ENCODE measurements at places on chromosomes 5 and 9.

DNA sequence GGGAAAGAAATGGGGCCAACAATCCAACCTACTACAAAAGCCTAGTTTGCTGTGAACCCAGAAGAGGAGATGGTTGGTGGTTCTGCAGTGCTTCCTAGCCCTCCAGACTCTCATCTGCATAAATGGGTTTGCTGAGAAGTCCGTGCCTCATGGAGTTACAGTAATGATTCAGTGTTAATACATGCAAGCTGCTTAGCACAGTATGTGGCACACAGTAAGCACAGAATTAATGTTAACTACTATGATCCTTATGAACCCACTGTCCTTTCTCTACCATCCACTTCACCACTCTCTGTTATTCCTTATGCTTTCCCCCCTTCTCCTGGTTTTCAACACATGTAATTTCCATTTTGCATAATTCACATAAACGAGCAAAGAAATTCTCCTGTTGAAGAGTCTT lies 100.0 kb downstream of the ACTBL2 start:
- DNase-seq = no peak

DNA sequence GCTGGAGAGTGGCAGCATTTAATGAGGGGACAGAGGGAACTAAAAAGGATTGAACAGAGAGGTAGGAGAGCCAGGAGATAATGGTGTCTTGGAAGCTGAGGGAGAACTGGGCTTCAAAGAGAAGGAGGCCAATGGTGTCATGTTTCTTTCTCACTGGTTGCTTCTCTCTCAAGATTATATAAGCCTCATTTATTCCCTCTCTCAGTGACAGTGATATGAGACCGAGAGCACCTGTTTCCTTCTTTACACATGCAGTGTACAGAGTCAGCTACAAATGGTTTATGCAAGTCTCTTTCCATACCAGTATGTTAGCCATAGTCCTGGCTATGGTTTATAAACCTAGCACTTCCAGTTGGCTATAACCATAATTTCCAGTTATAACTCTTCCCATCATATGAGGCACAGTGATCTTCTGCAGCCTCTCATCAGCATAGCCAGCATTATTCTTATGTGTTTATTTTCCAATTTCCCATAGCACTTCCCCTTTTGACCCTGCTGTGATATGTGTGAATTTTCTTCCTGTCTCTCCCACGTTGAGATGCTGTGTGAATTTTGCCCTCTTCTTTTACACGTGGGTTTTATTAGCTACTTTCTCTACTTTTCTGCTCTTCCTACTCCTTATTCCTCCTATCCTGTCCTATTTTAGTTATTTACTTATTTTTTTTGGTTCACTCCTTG lies 71.2 kb downstream of the UNC13B start:
- no peak for DNase-seq

DNA sequence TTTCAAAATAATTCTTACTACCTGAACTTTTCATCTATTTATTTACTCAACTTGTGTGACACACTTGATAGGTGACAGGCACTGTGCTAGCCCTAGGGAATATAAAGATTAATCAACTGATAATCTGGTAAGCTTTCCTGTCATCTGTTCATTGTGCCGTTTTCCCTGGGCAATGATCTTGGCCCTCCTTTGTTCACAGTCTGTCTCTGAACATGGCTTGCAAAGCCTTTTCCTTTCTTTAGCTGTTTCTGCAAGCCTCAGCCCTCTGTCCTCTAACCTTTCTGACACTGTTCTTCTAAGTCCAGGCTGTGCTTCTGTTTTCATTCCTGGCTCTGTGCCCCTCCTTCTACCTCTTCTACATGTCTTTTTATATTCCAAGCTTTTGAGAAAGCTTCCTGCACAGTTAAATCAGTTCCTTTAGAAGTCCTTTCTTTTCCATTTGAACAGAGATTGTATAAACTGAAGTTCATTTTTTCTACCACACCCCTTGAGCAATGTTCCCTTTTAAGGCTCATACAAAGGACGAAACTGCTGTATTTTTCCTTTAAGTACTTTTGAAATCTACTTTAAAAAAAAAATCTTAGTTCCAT lies 803.0 kb upstream of the ZNF608 start:
- DNase-seq = peak; percentile 56

DNA sequence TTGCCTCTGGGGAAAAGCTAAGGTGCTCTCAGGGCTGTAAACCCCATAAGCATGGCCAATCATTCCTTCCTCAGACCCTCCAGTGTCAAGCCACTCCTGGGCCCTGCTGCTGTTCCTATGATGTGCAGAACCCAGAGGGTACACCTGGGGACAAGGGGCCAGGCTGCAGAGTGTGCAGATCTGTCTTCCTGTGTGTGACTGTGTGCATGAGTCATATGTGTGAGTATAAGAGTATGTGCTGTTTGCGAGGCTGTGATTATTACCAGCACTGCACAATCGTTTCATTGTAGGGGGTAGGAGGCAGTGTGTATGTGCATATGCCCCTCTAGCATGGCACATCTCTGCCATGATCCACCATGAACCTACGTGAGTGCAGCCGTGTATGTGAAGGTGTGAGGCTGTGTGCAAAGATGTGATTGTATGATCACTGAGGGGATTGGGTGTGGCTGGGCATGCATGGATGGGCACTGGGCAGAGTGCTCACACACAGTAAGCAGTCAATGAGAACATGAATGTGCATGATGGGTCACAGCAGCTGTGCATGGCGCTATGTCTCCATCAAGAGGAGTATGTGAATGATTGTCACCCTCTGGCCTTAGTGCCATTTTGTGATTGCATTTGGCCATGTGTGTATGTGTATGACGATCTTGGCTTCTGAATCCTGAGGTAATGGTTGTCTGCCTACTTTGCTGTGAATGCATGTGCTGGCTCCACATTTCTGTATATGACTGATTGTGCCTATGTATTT lies 2.4 kb upstream of the OR1K1 start:
- no peak for DNase-seq

- DNase-seq = no peak
Measured at GRCh38 chr5:66603164-66603563, 7.0 kb downstream of the MAST4 start.

DNA sequence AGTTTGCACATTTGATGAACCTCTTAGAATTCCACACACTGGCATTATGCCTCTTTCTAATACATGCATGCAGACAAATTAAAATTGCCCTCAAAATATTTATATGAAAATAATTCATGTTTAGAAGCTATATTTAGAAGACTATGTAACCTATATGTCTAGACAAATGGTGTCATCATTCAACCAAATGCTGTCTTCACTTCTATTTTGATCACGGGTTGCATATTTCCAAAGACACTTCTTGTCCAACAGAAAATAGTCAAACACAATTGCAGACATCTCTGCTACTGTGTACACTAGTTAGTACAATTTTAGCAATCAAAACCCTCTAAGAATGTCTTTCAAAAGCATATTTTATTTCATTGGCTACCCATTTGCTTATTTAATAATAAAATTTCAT lies 114.0 kb downstream of the FBXO38 start:
- DNase-seq = no peak

DNA sequence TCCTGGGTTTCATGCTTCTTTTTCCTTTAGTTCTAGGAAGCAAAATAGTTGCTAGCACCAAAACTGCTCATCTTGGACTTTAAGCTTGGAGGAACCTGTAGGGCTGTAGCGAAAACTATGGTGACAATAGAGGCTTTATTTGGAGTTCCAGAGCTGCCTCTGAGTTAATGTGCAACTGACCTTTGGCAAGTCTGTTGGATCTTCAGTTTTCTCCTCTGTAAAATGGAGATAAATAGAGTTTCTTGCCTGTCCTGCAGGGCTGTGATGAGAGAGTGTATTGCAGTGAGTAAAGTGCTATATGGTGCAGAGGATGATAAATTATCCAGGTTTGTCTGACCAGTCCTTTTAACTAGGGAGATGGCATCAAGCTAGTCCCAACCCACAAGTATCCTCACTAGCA lies 417.0 kb downstream of the MAN2A1 start:
- no peak for DNase-seq

DNA sequence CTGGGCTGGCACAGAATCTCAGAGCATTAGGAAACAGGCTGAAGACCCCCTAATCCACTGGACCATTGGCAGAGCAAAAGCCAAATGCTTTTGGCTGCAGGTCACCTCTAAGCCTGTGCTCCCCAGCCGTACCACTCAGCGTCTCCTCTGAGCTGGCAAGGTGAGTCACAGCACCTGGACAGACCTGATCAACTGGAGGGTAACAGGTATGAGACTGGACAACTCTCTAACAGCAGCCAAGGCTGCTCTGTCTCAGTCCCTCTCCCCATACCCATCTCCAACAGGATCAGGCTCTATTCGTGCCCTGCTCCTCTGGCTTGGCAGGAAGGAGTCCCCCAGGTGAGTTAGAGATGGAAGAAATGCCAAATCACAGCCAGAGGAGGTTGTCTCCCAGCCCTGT lies 4.7 kb downstream of the GOLGA2 start:
- no peak for DNase-seq

- DNase-seq = no peak
Measured at GRCh38 chr5:149682532-149683075, 47.5 kb upstream of the PPARGC1B start.

- DNase-seq = no peak
Measured at GRCh38 chr9:35569206-35569605, 35.9 kb upstream of the TESK1 start.

DNA sequence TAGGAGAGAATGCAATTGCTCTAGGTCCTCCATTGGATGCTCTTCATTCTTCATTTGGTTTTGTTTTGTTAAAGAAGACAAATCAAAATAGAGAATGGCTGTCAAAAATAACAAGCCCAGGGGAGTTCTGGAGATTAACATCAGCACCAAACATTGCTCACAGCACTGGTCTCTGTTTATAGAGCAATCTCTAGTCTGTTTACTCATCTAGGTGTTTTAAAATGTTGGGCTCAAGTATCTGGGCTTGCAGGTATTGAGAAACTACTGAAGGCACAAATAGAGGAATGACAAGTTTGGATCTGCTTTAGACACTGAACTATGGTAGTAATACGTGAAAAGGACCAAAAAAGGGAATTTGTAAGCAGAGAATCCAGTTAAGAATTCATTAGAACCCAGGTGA lies 77.0 kb upstream of the TMC1 start:
- DNase-seq = no peak

DNA sequence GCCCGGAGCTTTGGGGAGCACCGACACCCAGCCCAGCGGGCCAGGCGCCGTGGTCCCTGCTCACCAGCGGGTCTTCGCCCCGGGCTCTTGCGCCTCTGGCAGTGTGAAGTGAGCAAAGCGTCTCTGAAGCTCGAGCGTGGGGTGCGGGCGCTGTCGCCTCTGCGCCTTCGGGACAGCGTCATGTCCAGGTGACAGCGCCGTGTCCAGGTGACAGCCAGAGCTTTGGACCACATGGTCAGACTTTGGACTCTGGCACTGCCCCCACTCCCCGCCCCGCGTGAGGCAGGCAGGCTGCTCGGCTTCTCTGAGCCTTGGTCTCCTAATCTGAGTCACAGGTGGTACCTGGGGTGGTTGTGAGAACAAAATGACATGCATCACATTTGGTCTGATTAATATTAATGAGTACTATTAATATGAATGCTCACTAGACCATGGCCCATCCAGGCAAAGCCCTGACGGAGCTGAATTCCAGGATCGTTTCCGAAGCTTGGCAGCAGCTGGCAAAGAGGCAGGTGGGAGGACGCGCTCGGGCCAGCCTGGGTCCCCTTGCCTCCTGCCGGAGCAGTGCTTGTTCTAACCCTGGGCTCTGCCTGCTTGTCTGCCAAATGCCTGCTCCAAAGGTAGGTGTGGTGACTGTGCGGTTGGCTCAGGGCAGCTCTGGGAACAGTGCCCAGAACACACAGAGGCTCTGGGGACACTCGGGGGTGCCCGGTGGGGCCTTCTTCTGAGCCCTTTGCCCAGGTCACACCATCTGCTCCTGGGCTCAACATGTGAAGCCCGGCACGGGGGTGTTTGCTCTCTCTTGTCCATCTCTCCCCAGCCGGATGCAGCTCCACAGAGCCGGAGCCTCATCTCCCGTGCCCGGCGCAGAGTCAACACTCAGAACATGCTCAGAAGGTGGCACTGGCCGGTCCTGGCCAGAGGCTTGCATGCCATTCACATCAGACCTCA lies 157.1 kb downstream of the OLFM1 start:
- DNase-seq = no peak

DNA sequence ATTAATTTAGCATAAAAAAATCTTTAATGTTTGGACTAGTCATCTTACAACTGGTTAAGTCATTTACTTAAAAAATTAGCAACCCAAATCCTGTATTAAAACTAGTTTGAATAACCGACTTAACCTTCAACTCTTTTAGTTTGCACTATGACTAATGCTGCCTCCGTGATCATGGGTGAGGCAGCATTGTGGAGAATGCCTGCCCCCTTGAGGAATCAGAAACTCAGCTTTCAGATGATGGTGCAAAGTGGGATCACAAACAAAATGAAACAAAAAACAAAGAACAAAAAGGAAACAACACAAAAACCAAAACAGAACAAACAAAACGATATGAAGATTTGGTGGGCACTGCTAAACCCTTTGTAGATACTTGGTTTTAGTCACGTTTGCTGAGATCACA lies 127.0 kb upstream of the PALM2AKAP2 start:
- peak; percentile 45 for DNase-seq

- no peak for DNase-seq
Measured at GRCh38 chr5:147754372-147755122, 28.0 kb downstream of the JAKMIP2 start.

DNA sequence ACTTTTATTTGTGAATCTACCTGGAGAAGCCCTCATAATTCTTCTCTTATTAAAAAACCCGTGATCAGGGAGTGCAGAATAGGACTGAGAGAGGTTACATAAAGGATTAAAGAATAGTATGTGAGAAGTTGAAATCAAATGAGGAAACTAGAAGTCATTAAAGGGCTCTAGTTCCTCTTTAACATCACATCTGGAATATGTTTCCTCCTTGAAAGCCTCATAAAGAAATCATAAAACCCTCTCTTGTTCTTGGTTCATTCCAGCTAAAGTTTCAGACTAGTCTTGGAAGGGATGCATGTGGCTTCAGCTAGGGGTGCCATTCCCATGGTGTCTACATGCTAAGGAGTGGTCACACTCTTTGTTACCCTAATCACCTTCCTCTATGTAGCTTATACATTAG lies 5.7 kb upstream of the C5orf46 start:
- DNase-seq = no peak

- no peak for DNase-seq
Measured at GRCh38 chr5:68504306-68504705, 288.8 kb downstream of the PIK3R1 start.

- no peak for DNase-seq
Measured at GRCh38 chr9:137502008-137502911, 43.1 kb upstream of the NSMF start.

DNA sequence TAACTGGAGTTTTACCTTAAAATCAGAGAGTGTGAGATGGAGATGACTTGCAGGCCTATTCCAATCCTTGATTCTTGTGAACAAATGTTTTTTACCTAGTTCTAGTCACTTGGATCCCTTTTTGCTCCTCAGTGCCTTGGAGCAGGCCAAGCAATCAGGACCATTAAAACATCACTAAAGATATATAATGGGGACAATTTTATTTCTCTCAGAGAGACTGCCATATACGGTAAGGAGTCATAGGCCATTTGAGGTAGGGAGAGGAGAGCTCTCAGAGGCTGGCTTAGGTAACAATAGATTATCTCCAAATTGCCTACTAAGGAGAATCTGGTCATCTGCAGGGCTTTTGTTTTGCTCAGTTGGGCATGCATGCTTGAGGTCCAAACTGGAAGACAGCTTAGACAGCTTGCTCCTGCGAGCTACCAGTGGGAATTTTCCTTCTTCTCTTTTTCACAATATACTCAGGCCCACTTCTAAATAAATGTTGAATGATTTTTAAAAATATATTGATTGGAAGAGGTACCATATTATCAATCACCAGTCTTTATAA lies 44.0 kb downstream of the FREM1 start:
- no peak for DNase-seq
